HCEC 1CT (cell line): ENCODE measurements at places on chromosomes 2 and 18.

DNA sequence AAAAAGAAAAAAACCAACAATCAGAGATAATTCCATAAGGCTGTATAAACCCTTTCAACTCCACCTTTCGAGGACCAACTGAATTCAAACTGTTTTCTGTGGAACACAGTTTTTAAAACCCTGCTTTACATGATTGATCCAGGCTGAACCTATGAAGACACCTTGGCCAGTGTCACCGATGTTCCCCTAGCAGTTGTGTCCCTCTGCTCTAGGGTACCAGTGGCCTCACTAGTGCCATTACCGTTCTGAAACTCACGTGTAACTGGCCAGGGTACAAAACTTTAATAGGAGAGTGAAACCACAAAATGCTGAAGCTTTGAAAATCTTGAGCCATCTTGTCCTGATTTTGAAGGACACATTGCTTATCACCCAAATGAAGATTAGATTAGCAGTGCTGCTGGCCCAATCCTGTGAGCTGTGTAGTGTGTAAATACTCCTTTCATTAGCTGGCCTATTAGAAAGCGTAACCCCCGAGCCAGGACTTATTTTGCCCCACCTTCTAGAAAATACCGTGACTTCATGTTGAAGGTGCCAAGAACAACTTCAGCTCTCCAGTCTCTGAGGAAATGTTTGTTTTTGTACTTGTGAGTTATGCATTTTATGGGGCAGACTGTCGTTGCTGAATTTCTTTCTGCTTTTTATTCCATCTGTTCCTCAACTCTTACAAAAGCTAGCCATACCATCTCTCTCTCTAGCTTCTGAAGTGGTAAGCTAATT lies 147.8 kb upstream of the MAP3K20 start:
- DNase-seq, result no peak

GRCh38 chr2:50469784-50470183 lies 562.1 kb downstream of the NRXN1 start:
- no peak for DNase-seq

DNA sequence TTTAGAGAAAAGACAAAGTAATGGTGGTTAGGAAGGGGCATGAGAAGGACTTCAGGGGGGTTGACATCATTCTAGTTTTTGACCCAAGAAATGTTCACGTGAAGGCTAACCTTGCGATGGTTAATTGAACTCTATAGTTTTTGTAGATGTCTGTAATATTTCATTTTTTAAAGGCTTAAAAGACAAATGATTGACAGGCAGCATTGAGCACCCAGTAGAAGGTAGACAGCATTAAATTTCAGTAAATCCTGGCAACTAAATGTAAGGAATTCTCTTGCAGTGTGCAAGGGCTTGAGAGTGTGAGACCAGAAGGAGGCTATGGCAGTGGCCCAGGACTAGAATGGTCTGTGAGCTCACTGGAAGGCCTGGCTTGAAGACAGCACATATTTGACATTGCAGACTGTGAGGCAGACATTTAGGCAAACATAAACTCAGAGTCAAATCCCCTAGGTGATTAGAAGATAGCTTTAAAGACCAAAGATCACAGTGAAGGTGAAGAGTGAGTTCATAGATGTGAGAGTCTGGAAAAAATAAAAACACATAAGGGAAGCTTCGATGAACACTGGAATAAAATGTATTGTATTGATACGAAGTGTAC lies 100.1 kb upstream of the MAP4K4 start:
- no peak for DNase-seq

- no peak for DNase-seq
These were observed 498.5 kb downstream of the EIPR1 start for GRCh38 chr2:2879071-2879470.

DNA sequence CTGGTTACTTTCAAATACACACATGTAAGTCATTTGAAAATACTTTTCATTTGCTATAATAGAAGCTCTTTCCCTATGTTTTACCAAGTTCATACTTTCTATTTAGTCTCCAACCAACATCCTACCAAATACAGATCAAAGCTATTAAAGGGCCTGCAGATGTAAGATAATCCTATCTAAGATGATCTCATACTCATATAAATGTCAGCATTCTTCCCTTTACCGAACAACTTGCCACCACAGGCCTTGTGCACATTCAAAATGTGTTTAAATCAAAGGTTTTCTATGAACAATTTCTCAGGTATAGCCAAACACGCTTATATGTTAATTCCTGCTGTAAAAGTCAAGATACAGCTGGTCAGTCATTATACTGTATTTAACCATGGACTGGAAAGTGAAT lies 23.3 kb downstream of the KCTD18 start:
- no peak for DNase-seq
